Psoas muscle (tissue), 8 donors: ENCODE measurements at places on chromosomes 3 and 15.

GRCh38 chr3:146222204-146223046 is 28.5 kb downstream of the PLSCR4 start:
- no peak for DNase-seq

- DNase-seq: no peak
Observed at GRCh38 chr3:175590745-175591144, 731.6 kb downstream of the NAALADL2 start.

DNA sequence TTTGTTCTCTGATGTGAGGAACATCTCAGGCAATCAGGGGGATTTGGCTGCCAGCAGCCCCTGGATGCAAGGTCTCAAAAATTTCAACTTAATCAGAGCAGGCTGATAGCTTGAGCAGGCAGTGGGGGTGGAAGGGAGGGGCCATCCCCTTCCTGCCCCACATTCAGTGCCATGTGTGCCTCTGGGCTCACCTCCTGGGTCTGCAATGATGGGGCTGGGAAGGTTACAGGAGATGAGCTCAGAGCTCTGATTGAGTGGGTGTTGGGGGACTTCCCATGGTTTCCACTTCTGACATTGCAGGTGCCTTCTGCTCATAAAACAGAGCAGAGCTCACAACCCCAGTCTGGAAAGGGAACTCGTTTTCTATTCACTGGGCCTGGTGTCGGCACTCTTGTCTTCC is 37.0 kb downstream of the PARP16 start:
- no peak for DNase-seq

- no peak for DNase-seq
Observed at GRCh38 chr3:41999909-42000308, 38.0 kb upstream of the ULK4 start.
